ENCODE measurements at places on chromosomes 7 and 10. TPM values are rescaled to one million over a fixed set of nuclear protein-coding genes. Genes with fewer than 3 reads are reported as not detected.

- DNase-seq, result no peak
These were observed 175.3 kb upstream of the SEMA3E start for GRCh38 chr7:83824214-83824613.

GRCh38 chr10:15794569-15794968, 65.7 kb downstream of the MINDY3 start:
- no peak for DNase-seq

GRCh38 chr7:128128401-128128800, 97.2 kb upstream of the LRRC4 start:
- DNase-seq, result no peak

DNA sequence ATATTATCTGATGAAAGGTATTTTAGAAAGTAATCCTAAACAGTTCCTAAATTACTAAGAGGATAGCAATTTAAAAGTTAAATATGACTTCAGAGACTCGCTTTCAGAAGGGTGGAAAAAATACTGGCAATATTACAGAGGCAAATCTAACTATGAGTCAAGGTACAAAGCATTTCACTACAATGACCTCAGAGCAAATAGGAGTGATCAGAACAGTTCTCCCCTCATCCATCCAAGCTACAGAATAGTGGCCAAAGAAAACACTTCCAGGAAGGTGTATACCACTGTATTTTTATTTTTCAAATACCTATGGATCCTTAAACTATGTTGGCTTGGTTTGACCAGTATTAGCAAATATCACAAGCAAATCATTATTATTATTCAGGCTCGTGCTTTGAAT, 112.8 kb upstream of the ODAD2 start:
- no peak for DNase-seq

- no peak for DNase-seq
These were observed 502 bp downstream of the PRKRIP1 start for GRCh38 chr7:102396710-102397019.

The TMEM178B gene
- 0.40 TPM for total RNA-seq

The MARCHF5 gene
- total RNA-seq, result 5.6 TPM
